ENCODE measurements at places on chromosomes 11 and 22. TPM values are rescaled to one million over a fixed set of nuclear protein-coding genes. Genes with fewer than 3 reads are reported as not detected.

DNA sequence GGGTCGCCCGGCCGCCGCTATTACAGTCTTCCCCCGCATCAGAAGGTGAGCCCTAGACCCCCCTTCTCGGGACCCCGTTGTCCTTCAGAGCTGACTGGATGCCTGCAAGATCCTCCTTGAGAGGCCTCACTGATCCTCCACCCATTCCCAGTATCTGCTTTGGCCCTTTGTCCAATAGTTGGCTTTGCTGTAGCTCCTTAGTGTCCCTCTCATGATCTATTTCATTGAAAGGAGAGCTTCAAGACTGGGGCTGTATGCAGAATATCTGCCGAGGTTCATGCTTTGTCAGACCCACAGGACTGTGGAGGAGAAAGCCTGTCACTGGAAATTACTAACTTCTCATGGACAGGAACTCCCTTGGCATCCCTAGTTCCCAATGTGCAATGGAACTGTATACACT is 499 bp downstream of the DLAT start:
- DNase-seq, result no peak

DNA sequence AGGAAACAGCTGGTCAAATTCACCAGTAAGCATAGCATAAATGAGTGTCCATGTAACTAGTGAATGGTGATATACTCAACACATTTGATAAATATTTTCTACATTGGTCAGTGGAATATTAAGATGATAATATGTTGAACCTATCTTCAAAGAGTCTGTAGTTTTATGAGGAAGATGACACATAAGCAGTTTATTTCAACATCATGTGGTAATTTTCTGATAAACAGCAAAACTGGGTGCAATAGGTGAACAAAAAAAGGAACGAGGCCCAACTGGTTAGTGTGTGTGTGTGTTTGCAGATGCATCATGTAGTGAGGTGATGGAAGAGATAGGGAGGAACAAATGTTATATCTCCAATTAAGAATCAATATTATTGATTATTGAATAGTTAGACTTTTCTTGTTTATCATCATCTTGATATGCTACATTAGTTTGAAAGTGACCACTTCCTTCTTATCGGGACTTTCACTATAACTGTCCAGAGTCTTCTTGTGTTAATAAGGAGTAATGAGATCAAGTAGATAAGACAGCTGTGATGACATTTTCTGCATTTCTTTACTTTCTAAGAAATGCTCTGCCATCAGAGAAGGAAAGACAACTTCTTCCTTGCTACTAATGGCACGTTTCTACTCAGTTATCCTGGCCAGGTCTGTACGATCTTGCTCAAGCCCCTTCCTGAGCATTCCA is 270.7 kb downstream of the ETS1 start:
- DNase-seq, result no peak

- no peak for DNase-seq
Measured at GRCh38 chr11:110409174-110409573, 20.6 kb upstream of the FDX1 start.

Gene DEUP1
- polyA plus RNA-seq, result 1.6 TPM

Gene SCN2B
- polyA plus RNA-seq, result 4.2 TPM

Gene OR52A1
- 0.01 TPM for polyA plus RNA-seq

Gene SMIM35
- not detected for polyA plus RNA-seq

Gene MGAT3
- polyA plus RNA-seq, result 27.5 TPM
